Stimulated activated memory B cell treated with anti-CD40 and anti-IgM and Interleukin-4, amounts not matched to agents 10 μg/mL and 1 μg/mL and 100 μg/mL, for 72 hours (primary cell): ENCODE measurements at places on chromosomes 7 and 10.
A peak's percentile ranks its signal among the peaks of the same experiment; 100 is the strongest.

DNA sequence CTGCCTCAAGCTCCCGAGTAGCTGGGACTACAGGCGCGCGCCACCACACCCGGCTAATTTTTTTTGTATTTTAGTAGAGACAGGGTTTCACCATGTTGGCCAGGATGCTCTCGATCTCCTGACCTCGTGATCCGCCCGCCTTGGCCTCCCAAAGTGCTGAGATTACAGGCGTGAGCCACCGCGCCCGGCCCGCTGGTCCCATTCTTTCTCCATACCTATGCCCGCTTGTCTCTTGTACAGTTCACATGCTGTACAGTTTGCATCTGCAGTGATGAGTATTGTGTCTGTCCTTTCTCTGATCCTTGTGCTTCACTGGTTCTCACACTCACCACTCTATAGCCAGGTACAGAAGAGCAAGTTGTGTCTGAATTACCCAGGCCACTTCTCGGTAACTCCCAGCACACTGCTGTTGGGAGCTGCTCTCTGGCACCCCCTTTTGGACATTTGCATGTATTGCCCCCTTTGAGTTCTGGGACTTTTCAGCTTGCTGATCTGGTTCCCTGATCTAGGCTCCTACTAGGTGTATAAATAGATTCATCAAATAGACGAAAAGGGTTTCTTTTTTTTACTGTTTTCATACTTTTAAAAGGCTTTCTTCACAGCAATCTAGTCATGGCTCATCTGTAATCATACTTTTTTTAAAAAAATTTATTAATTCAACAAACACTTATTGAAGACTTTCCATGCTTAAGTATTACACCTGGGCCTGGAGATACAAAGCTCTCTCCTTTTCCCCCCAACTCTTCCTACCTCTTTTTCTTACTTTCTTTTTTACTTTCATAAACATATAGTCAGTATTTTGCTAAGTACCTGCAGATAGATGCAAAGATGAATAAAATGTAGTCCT, 53.5 kb downstream of the AOAH start:
- no peak overlapping the region for H3K27ac ChIP-seq
- H3K27me3 ChIP-seq = no peaks in the 10 kb centered on the region
- H3K4me3 ChIP-seq = no peak overlapping the region
- ATAC-seq = peak; percentile 71
- H3K4me1 ChIP-seq = peaks cover 5% of the 10 kb centered on the region

DNA sequence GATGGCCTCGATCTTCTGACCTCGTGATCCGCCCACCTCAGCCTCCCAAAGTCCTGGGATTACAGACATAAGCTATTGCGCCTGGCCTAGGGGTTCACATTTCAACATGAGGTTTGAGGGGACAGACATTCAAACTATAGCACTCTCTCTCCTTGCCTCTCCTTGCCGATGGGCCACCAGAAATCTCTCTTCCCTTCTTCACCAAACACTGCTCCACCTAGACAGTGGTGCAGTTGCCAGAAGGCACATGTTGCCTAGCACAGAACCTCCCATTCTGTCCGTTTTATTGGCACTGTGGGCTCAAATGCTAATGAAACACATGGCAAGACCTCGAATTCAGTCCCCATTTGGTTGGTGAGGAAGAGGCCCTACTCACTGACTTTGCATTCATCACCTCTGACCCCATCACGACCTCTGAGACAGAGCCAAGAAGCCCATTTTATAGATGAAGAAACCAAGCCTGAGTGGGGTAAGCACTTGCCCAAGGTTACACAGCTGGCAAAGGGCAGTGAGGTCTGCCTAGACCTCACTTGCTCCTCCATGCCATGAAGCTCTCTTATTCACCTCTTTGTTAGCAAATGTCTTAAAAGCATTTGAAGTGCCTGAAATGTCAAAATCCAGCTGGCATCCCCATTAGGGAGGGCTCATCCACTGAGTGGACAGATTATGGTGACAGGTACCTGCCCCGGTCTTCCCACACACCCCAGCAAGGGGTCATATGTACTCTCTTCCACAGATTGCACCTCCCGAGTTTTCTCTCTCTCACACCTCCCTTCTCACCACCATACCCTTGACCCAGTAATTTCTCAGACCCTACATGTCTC, 34.0 kb downstream of the GPRIN2 start:
- no peaks in the 10 kb centered on the region for H3K4me1 ChIP-seq
- peak; percentile 21 for ATAC-seq
- H3K27me3 ChIP-seq = no peaks in the 10 kb centered on the region

GRCh38 chr10:103042908-103043307, 124.8 kb downstream of the CNNM2 start:
- H3K27me3 ChIP-seq = no peaks in the 10 kb centered on the region
- no peak overlapping the region for H3K27ac ChIP-seq

GRCh38 chr7:147438216-147438615, 1152.3 kb upstream of the C7orf33 start:
- H3K27ac ChIP-seq = no peak overlapping the region
- no peak for ATAC-seq
- H3K4me1 ChIP-seq = no peaks in the 10 kb centered on the region
- H3K27me3 ChIP-seq = no peaks in the 10 kb centered on the region

DNA sequence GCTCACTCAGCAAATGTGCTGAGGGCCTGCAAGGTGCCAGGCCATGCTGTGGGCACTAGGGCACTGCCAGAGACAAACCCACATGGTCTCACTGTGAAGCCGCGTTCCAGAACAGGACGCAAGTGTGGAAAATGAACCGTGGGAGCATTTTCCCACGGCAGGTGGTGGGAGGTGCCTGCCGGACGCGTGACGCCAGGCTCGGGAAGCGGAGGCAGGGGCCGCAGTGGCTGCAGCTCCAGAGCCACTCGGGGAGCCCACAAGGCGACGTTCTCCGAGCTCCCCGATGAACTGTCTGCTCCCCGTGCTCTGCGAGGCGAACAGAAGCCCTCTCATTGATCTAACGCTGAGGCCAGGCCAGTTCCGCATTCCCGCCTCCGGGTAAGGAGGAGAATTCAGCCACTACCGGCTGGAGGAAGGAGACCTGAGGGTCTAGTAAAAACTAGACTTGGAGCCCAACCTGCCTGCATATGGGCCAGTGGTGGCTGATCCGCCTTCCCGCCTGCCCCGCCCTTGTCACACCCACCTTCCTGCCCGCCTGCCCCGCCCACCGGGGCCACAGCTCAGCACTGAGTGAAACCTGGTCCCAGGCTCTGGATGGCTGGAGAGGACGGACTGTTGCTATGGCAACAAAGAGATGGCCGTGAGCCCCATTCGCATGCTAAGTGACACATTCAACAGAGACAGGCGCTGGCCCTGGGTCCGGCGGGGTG, 13.1 kb downstream of the ADGRA1 start:
- peaks cover 62% of the 10 kb centered on the region for H3K27me3 ChIP-seq
- peak; percentile 10 for ATAC-seq
- no peak overlapping the region for H3K4me3 ChIP-seq
- H3K4me1 ChIP-seq = peaks cover 13% of the 10 kb centered on the region
